ENCODE measurements at places on chromosomes 3 and 15.

DNA sequence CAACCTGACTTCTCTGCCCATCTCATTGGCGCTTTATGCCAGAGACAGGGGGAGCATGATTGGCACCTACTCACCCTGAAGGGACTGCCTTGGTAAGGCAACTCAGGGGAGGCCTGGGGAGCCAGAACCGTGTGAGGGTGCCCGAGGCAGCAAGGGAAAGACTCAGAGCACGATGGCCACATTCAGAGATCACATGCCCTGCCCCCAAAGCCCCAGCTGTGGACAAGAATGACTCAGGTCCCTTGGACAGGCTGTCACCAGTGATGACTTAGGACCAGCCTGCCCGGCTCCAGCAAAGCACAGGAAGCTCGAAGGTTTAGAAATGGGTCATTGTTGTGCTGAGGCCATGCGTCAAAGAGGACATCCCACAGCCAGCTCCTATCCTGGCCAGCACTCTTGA is 49.1 kb upstream of the LIMD1 start:
- no peak for DNase-seq

DNA sequence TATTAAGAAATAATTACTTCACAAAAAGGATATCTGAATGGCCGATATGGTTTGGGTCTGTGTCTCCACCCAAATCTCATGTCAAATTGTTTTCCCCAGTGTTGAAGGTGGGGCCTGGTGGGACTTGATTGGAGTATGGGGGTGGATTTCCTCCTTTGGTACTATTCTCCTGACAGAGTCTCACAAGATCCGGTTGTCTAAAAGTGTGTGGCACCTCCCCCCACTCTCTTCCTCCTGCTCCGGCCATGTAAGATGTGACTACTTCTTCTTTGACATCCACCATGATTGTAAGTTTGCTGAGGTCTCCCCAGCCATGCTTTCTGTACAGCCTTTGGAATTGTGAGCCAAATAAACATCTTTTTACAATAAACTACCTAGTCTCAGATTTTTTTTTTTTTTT is 34.5 kb downstream of the ZBTB11 start:
- DNase-seq: no peak

GRCh38 chr15:42612367-42612912 is 37.0 kb downstream of the STARD9 start:
- no peak for DNase-seq

DNA sequence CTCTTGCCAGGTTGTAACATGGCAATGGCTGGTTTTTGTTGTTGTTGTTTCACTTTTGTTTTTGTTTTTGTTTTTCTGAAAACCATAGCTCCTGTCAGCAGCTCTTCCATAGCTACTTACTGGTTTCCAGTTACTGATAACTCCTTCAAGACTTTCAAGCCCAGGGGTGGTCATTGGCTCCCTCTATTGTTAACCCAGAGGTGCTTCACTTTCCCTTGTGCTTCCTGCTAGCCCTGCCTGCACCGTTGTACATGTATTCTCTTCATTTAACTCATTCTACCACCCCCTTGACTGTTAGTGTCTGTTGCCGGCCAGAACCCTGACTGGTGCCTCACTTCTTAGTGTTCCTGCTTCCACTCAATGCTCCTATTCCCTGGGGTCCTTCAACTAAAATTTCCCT is 4.2 kb upstream of the TRAT1 start:
- no peak for DNase-seq

GRCh38 chr3:12588039-12589009 is 31.4 kb downstream of the MKRN2 start:
- no peak for DNase-seq

GRCh38 chr15:73287019-73287418 is 81.7 kb downstream of the HCN4 start:
- DNase-seq: no peak

DNA sequence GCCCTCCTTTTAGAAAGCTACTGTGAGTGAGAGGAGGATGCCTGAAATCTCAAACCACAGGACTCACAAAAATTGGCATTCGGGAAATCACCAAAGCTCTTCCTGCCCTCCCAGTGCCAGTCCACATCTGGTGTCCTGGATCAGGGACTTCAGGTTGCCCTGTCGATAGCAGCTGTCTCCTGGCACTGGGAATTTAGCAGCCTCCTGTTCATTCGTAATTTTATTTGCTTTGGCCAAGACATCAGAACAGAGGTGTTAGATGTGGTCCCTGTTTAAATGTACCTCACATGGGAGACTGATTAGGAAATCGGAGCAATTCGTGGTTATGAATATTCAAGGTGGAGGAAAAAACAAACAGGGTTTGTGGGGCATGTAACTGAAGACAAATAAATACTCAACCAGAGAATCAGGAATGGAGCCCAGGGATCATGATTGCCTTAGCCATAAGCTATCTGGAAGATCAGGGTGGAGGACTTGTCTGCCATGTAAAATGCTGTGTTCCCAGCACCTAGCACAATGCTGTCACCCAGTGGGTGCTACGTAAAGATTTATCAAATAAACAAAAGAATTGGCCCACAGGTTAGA is 265.2 kb upstream of the PROK2 start:
- DNase-seq: no peak

- no peak for DNase-seq
These were observed 8.3 kb downstream of the BMF start for GRCh38 chr15:40100123-40100946.

- DNase-seq: no peak
These were observed 30.7 kb downstream of the SEMA7A start for GRCh38 chr15:74402873-74403587.

- DNase-seq: no peak
These were observed 137.6 kb downstream of the GOLIM4 start for GRCh38 chr3:167958141-167958540.

GRCh38 chr3:139131951-139132350 is 87.3 kb upstream of the PRR23C start:
- no peak for DNase-seq

DNA sequence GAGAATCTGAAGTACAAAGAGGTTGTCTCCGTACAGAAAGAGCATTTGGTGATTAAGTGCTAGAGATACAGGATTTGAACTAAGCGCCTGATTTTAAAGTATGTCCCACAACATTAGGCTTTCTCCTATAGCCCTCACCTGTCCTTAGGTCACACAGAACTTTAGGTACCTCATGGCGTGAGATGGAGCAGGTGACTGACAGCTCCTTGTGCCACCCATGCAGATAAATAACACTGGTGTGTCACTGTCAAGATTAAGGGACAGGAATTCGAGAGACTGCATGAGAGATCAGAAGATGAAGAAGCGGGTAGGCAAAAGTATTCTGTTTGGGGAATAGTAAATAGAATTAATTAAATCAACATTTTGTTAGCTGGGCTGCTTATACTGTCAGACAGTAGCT is 1.1 kb downstream of the BLM start:
- DNase-seq: no peak

DNA sequence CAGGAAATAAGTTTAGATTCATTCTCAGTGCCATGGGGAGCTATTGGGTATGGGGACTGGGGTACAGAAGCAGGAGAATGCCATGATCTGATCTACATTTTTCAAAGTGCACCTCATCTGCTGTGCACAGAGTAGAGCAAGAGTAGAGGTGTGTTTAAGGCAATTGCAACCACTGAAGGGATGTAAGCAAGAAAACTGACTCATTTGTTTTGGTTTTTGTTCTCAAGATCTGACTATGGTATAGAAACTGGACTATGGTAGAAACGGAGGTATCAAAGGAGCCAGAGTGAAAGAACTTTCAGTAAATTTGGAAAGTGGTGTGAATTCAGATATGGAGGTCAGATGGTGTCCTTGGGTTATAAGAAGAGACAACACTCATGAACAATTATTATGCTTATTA is 86.2 kb upstream of the CMSS1 start:
- no peak for DNase-seq

GRCh38 chr3:172617976-172618375 is 92.9 kb downstream of the NCEH1 start:
- no peak for DNase-seq

DNA sequence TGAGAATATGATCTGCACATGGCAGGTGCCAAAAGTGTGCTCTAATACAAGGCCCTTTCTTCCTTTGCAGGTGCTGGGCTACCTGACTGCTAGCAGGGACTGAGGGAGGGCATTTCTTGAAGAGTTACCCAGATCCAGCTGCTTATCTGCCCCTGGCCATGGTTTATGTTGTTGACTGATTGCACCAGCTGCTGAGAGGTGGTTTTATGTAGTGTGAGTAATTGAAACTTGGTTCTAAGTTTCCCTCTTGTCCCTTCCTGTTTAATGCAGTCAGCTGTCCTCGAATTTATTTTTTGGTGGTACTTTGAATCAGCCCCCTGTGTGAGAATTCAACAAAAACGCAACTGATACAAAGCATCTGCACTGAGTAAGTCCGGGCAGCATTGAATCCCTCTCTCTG is 288.3 kb upstream of the C2CD4B start:
- DNase-seq: no peak

- no peak for DNase-seq
These were observed 90.0 kb downstream of the APBA2 start for GRCh38 chr15:28975766-28976179.

DNA sequence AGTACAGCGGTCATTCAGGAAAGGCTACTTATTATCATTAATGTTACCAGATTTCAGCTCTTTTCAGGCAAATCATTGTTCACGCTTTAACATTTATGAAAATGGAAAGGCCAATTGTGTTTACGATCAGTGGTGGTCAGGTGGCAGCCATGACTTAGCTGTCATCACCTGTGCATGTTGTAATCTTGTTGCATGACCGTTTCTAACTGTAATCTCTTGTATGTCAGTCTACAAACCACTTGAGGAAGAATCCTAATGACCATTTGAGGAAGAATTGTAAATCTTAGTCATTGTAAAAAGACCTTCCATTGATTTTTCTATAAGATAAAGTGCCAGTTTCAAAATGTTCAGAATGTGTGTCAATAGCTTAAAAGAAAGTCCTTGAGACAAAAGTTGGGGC is 100.4 kb downstream of the SERPINI1 start:
- DNase-seq: no peak

DNA sequence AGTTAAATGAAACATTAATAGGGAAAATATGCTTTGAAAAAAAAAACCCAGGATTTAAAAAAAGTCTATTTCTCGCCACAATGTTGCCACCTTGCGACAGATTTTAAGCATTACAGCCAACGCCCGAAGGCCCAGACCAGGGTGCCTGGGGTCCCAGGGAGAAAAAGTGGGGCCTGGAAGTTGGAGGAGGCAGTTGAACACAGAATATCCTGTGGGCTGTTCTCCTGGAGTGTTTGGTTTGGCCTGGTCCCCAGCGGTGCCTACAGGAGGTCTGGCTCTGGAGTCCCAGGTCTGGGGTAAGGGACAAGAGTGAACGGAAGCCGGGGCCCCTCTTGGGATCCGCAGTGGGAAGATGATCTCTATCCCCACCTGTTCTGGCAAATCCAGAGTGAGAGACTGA is 3.4 kb downstream of the RNU6-1 start:
- no peak for DNase-seq

DNA sequence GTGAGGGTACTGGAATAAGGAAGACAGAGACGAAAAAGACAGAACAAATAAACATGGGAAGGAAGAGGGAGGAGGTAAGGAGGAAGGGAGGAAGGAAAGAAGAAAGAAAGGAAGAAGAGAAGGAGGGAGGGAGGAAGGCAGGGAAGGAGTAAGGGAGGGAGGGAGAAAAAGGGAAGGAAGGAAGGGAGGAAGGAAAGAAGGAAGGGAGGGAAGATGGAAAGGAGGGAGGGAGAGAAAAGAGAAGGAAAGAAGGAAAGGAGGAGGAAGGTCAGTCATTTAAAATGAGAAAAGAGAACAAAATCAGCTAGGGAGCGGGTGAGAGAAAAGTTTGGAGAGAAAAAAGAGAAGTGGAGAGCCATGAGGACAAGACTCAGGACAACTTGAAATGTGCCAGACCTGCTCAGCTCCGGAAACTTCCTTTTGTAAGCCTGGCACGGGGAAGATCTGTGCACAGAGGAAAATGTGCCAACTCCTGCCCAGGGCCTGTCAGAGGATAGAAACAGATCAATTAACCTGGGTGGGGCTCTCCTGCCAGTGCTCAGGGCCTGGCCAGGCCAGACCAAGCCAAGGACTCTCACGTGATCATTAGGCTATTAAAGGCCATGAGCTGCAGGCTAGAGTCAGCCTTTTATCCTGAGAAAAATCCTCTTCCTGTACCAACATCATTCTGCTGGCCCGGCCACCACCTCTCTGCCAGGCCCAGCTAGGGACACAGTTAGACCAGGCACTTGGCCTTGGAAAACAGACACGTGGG is 50.1 kb upstream of the BCL6 start:
- DNase-seq: no peak

Data from GM04503 (cell line).